ENCODE measurements at places on chromosomes 12 and 14.
A peak's percentile ranks its signal among the peaks of the same experiment; 100 is the strongest.

DNA sequence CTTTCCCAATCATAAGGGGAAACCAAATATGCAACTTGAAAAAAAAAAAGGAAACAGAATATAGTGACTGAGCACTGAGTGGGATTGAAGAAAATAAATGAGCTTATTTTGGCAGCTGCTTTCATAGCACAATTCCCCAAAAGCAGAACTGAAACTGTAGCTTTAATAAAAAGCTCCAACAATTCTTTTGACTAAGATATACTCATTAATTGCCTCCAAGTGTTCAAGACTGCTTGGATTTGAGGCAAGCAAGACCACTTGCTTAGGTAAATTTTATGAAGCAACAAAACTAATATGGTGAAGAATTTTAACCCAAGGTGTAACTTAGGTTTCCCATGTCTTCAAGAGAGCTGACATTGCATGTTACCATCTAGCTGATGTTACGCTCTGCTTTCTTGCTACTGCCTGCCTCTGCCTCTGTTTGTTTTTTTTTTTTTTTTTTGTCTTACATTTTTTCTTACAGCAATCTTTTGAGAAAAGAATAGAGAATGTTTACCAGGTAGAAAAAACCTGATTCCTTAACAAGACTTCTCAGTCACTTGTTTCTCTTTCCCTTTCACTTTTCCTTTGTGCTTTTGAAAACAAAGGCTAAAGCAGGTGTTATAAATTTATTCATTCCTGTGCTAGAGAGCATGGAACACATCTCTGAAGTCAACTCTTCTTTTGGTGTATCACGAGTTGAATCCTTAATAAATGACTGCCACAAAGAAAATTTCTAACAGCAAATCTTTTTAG, 134.4 kb downstream of the BCAT1 start:
- no peak for DNase-seq

GRCh38 chr14:54467280-54467679, 21.5 kb downstream of the GMFB start:
- DNase-seq, result no peak

DNA sequence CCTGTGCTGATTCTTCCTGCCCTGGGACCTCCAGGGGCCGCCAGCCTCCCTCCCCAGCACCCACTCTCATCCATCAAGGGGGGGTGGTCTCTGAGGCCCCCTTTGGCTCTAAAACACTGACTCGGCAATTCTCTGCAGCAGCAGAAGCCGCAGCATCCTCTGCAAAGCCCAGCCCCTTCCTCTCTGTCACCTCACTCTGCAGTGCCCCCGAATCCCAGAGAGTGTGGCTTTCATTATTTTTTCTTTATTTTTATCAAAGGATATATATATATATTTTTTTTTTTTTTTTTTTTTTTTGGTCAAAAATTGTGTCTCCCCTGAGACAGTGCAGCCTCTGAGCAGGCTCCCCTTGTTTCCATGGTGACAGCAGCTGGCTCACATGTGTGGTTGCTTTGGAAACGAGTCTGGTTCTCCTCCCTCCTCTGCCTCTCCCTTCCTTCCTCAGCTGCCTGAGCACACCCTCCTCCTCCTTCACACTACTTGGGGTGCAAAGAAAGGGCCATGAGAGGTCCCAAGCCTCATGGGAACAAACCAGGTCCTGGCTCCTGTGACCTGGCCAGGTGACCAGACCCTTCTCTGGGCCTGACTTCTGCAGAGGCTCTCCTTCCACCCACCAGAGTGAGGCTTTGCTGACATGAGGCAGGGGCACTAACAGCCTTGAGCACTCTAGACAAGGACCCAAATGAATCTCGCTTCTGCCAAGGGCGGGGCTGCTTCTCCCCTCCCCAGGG, 100.5 kb downstream of the LRRC74A start:
- DNase-seq, result peak; percentile 54

DNA sequence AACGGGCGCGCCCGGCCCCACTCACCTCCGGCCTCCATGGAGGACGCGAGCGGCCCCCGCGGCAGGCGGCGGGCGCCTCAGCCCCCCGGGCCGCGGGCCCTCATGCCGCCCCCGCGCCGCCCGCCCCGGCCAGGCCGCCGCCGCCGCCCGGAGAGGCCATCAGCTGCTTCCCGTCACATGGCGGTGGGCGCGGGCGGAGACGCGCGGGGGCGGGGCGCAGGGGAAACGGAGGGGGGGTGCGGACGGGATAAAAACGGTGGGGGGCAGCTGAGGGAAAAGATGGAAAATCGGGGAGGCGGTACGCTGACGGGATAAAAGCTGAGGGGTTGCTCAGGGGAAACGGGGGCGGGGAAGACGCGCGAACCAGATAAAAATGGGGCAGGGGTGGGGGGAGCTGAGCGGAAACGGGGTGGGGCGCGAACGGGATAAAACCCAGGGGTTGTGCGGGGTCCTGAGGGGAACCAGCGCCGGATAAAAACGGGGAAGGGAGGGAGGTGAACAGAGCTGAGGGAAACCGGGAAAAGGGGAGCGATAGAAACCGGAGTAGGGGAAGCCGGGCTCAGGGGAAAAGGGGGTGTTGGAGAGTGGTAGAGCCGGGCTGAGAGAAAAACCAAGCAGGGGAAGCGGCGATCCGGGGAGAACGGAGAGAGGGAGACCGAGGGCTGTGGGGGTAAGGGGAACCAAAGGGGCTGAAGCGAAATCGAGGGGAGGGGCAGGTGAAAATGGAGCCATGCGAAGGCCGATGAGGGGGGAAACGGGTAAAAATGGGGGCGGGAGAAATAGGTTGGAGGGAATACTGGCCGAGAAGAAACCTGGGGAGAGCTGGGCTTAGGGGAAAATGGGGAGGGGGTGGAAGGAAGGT, at the start of gene WSB2:
TSS of gene WSB2 (minus strand) at position 169 of the 862 bp plus-strand sequence. CDS start at position 38, 131 bp downstream.
- peak; percentile 16 for DNase-seq

DNA sequence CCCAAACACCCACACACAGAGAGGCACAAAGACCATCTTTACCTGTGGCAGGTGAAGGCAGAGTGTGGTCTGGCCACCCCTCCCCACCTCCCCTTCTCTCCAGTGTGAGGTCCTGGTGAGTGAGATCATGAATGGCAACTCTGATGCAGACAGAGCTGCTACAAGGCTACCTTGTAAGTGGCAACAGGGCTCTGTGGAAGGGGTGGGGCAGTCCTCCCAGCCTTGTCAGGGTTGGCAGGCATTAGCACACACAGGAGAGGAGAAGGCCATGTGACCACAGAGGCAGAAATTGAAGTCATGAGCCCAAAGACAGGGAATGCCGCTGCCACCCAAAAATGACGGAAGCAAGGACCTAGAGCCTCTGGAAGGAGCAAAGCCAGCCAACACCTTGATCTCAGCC, 30.7 kb downstream of the VWF start:
- no peak for DNase-seq

- DNase-seq, result no peak
Measured at GRCh38 chr14:101508196-101508947, 52.9 kb upstream of the DIO3 start.

- no peak for DNase-seq
Measured at GRCh38 chr14:95275494-95275893, 44.2 kb downstream of the CLMN start.

- no peak for DNase-seq
Measured at GRCh38 chr12:122082621-122083356, 4.2 kb downstream of the MLXIP start.

GRCh38 chr14:22232486-22232885, 356.5 kb downstream of the DAD1 start:
- no peak for DNase-seq

DNA sequence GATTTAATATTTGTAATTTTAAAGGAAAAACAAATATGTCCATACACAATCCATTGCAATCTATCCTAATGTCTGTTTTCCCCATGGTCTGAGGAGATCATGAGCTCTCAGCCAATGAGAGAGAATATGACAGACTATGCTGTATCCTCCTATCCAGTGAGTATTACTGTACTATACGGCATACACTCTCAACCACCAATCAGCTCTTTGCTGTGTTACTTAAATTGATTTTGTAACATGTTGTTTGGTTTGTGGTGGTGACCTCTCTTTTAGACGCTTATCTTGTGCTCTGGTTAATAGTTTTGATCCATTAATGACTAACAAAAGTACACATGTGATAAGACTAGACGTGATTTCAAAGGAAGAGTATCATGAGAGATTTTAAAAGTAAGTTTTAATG, 231.5 kb upstream of the FOXN3 start:
- no peak for DNase-seq

GRCh38 chr14:31307618-31308017, 100.0 kb upstream of the HECTD1 start:
- DNase-seq, result no peak

DNA sequence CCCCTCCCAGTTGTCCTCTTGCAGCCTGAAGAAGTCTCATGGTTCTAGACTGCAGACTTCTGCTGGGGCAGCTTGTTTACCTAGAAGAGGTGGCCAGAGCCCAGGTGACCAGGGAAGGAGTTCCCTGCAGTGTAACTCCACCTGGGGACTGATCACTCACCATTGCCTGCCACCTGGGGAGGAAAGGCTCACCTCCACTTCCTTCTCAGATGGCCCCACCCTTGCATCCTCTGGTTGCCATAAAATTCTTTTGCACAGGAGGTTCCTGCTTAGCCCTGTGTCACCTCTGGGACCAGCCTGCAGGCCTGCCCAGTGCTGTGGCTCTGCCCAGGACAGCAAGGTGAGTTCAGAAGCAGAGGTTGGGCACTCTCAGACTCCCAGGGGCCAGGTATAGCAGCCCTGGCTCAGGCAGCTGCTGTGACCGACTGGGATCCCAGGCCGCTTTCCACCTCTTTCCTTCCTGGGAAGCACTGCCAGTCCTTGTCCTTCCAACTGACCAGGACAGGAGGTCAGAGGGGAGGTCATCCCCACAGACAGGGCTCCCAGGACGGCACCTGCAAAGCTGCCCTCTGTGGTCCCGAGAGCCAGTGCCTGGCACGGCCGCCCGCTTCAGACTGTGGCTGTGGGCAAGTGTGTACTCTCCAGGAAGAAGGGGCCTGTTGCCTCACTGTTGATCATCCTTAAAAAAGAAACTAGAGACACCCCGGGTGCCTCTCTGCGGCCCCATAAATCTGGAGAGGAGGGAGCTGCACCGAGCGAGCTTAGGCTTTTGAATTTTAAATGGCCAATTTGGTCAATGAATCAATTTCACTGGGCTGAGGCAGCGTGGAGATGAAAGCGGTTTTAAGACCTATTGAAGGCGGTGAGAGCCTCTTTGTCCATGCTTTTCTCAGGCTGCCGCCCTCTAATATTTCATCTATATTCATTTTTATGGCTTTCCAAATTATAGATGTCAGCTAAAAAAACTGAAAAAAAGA, 79.5 kb upstream of the C14orf180 start:
- DNase-seq, result no peak

DNA sequence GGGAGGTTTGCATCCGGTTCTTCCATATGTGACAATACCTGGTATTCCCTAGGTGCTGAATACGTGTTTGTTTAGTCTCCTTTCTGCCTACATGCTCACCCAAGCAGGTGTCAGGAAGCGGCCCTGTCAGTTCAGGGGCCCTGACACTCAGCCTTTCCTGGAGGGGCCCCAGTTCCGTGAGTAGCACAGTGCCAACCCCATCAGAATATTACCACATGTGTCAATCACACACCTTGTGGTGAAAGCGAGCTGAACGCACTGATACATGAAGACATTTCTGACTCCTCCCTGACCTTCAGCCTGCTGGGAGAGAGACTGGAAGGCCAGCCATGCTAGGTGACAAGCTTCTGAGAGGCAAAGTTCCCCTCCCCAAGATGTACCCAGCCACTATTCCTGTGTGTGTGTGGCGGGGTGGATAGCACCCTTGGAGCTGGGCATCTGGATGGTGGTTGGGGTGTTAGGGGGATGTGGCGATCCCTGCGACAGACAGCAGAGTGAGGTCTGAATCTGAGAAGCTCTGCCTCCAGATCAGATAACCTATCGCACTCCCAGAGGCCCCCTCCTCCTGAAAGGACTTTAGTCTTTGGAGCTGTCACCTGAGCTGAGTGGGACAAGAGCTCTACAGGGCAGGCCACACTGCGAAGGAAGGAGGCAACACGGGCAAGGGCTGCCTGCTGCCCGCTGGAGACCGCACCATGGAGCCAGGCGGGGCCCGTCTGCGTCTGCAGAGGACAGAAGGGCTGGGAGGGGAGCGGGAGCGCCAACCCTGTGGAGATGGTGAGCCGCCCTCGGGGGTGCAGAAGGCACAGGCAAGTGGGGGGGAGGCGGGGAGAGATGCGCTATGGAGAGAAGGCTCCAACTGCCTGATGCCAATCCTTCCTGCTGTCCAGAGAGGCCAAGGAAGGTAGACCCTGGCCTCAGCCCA, at the start of gene SOAT2:
TSS of gene SOAT2 (plus strand) at position 604 of the 925 bp plus-strand sequence. CDS start at position 696, 92 bp downstream.
- DNase-seq, result no peak

GRCh38 chr12:70427611-70428010, 61.5 kb downstream of the KCNMB4 start:
- DNase-seq, result no peak

GRCh38 chr12:24854908-24855307, 94.0 kb downstream of the BCAT1 start:
- DNase-seq, result no peak

Data from NCI-H748 treated with DMSO at 0.1 percent for 48 hours (cell line).